Fibroblast of gingiva (primary cell): ENCODE measurements at places on chromosomes 16 and 17.
A peak's percentile ranks its signal among the peaks of the same experiment; 100 is the strongest.

DNA sequence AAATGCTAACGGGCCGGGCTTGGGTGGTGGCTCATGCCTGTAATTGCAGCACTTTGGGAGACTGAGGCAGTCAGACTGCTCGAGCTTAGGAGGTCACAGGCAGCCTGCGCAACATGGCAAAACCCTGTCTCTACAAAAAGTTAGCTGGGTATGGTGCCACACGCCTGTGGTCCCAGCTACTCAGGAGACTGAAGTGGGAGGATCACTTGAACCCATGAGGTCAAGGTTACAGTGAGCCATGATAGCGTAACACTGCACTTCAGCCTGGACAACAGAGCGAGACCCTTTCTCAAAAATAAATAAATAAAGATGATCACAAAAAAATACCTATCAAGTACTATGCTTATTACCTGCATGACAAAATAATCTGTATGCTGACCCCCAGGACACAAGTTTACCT lies 46.3 kb upstream of the INTS2 start:
- no peak for DNase-seq

- DNase-seq = no peak
These were observed 8.7 kb upstream of the ANKS4B start for GRCh38 chr16:21224800-21225199.

DNA sequence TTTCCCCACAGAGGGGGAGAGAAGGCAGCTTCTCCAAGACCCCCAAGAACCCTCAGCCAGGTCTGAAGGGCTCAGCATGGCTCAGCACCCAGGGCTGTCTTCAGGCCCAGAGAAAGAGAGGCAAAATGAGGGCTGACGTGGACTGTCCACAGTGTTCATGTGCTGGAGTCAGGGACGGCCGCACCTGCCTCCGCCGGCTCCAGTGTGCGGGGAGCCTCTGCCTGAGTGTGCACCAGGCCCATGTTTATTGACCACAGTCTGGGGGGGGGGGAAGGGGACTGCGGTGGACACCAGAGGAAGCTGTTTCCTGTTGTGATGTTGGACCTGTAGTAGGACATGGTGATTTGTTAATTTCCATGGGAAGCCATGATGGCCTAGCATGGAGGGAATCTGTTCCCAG lies 6.9 kb downstream of the MRM1 start:
- DNase-seq = no peak

DNA sequence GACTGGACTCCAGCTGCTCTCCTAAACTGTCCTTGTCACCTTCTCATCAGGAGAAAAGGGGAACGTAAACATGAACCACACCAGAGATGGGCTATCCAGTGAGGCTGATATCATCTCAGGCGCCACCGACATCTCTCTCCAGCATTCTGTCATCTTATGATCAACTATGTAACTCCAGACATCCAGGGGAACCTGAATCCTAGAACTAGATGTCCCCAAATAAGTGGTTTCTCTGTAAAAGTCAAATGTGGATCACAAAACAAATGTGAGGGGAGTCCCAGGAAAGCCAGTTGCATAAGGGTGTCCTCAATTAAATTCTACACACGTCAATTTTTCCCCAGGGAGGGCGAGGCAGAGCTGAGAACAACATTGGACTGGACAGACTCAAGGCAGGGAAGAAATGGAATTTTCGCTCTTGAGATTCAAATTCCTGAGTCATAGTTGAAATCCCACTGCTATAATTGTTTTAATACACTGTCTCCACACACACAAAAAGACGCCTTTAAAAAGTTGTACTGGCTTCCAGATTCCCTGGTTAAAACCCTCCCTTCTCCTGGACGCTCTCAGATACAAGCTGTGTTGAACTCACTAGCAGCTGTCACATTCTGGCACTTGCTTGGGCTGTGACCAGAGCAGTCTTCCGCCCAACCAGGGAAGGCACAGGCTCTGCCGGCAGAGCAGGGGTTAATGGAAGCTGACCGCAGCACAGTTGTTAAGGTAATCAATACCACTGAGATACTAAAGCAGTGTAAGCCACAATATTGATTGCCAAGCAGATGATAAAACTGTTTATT lies 62.6 kb downstream of the ZFHX3 start:
- peak; percentile 97 for DNase-seq

DNA sequence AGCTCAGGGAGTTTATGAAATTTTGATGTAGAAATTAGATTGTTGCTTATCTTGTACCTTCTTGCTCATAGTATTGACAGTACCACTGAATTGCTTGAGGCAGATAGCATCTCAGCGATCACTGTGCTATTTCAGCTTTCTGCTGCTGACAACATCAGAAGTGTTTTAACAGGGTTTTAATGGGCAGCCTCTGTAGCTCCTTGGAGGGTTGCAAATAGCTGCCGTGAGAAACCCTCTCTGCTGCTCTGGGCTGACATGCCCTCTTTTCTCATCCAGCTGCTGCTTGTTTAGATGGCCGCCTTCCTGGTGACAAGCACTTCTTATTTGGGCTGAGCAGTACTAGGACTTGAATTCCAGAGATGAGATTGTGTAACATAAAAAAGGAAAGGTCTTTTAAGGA lies 180.2 kb upstream of the TBX2 start:
- DNase-seq = peak; percentile 75

DNA sequence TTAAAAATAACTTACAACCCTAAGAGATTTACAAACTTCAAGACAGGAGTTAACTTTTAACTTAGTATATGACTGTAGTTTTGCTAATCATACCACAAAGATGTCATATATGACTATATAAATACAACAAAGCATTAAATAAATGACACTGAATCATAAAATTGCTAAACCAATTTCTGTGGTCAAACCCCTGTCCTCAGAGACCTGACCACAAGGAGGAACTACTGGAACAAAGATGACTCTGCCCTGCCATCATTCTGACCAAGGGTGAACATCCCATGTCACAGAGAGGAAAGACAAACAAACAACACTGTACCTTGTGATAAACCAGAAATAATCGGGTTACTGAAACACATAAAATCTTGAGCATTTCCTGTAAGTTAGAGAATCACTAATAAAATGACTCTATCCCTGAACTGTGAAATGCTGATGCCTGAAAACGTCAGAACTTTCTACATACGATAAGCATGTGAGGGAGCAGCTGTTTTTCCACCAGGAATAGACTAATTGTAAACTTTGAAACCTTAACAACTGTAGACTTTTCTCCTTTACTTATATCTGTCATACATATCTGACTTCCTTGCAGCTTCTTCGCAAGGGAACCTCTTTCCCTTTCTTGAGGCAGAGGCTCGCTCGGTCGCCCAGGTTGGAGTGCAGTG lies 47.9 kb downstream of the WDR59 start:
- DNase-seq = peak; percentile 97

DNA sequence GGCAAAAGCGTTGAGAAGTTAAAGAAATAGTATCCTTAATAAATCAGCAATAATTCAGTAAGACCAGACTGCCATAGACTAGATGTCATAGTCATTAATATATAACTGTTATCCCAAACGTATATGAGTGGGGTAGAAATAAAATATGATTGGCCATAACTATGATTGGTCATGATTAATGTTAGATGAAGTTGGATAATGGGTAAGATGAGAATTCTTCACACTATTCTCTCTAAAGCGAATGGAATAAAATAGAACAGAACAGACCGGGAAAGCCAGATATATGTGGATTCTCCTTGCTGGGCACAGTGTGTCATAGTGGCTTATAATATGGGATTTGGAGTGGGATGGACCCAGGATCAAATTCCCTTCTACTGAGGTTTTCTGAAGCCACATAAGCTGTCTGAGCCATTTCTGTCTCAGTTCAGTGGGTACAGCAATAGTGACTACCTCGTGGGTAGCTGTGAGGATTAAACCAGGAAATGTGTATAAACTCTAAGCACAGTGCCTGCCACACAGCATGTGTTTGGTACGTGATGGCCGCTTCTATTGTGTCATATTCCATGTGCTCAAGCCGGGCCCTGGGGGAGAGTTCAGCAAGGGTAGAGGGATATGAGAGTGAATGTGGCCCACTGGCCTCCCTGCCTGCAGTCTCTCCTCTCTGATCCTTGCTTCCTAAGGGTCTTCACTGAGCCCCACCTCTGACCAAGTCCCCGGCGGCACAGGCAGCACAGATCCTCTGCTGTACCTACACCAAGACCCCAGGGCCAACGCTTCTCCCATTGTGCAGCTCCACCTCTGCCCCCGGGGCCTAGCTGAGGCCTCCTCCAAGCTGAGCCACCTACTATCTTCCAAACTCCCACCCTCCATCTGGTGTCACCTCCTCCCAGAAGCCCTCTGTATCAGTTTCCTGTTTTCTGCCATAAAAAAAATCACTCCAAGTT lies 3.7 kb downstream of the CETP start:
- DNase-seq = no peak

GRCh38 chr16:86294535-86295196 lies 215.7 kb upstream of the FOXF1 start:
- no peak for DNase-seq

DNA sequence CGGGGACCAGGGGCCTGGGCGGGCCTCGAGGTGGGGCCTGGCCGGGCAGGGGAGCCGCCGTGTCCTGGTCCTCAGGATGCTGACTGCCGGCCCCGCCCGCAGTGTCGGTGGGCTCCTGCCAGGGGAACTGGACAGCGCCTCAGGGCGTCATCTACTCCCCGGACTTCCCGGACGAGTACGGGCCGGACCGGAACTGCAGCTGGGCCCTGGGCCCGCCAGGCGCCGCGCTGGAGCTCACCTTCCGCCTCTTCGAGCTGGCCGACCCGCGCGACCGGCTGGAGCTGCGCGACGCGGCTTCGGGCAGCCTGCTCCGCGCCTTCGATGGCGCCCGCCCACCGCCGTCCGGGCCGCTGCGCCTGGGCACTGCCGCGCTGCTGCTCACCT lies 2.3 kb upstream of the PAQR4 start:
- no peak for DNase-seq

DNA sequence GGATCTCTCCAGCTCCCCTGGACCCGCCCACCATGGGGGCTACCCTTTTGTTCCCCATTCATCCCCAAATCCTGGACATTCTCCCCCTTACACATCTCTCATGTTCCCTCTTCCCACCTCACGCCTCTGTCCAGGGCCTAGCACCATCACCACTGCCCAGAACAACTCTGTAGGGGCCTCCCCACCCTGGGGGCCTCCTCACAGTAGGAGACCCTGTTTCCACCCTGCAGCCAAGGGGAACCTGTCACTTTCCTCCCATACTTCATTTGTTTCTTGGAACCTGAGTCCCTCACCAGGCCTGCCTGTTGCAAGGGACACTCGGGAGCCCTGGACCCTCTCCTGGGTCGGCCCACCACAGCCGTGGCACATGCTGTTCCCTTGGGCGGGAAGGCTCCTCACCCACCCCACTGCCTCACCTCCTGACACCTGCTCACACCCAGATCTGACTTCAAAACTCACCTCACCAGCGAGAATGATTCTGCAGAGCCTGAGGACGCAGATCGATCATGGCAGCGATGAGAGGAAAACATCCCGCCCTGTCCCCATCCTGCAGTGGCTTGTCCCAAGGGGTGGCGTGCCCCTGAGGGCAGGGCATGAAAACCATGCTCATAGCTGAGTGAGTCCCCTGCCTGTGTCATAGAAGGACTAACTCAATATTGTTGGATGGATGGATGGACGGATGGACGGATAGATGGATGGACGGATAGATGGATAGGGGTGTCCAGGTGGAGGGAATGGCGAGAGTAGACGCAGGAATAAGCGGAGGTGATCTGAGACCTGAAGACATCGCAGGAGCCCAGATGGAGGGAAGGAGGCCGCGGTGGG lies 6.8 kb upstream of the RASD1 start:
- DNase-seq = no peak

DNA sequence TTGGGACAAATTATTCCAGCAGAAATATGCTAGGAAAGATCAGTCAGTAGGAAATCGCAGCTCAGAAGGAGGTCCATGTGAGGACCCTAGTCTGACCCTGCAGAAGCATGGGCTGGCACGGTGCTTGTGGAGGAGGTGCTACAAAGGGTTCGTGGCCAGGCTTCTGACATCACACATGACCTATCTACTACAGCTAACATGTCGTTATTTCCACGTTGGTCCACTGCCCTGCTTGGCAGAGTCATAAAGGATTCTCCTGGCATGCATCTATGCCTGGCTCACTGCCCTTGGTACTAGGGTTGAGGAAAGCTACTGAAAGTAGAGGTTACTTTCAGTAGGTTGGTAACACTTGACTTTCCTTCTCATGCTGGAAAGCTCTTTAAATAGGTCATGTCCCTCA lies 118.1 kb upstream of the SHISA6 start:
- DNase-seq = no peak

GRCh38 chr16:88102597-88102996 lies 151.4 kb downstream of the BANP start:
- no peak for DNase-seq

GRCh38 chr17:76151896-76152454 lies 10.9 kb upstream of the FOXJ1 start:
- DNase-seq = no peak

- no peak for DNase-seq
These were observed 588.7 kb downstream of the CDH13 start for GRCh38 chr16:83215406-83216001.

DNA sequence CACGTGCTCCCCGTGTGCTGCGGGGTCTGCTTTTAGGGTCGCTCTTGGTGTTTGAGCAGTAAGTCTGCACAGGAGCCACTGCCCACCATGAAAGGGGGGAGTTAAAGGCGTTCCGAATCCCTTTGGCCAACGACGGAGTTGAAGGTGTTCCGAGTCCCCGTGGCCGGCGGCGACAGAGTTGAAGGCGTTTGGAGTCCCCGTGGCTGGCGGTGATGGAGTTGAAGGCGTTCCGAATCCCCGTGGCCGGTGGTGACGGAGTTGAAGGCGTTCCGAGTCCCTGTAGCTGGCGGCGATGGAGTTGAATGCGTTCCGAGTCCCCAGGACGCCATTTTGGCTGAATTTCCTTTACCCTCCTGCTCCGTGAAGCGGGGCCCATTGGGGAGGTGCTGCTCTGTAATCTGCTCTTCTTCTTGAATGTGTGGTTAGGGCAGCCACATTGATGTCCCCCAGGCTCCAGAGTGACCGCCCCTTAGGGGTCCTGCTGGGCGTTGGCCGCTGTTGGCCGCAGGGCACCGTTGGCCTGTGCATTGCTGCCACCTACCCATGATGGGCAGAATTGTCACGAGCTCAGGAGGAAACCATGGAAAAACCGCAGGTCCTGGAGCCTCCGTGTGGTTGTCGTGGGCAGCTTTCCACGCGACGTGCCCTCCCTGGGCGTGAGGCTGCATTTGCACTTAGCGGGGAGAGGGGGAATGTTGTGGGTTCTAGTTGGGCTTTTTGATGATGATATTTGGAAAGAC lies 73.7 kb upstream of the ZNF750 start:
- DNase-seq = no peak

GRCh38 chr17:31695456-31696090 lies 163.5 kb downstream of the COPRS start:
- peak; percentile 36 for DNase-seq

- no peak for DNase-seq
These were observed 163.5 kb upstream of the KIF2B start for GRCh38 chr17:53659181-53659580.

GRCh38 chr16:72202014-72202413 lies 30.1 kb upstream of the PMFBP1 start:
- no peak for DNase-seq

GRCh38 chr16:88853325-88853941 lies 3.3 kb downstream of the GALNS start:
- no peak for DNase-seq

DNA sequence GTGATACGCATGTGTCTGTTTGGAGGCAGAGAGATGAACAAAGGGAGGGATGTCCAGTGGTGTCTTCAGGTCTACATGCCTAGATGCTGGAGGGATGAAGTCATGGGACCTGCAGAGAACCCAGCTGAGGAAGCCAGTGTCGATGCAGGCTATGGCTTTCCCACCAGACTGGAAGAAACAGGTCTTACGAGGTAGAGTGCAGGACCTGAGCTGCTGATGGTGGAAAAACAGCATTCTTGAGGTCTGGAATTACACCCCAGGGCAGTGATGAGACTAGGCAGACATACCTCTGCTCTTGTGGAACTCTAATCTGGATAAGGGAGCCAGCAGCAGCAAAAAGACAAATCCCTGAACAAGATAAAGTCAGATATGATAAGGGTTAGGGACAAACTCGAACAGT lies 37.4 kb downstream of the ARSG start:
- no peak for DNase-seq
